HepG2 (cell line): ENCODE measurements at places on chromosomes 7 and 10.
A peak's percentile ranks its signal among the peaks of the same experiment; 100 is the strongest.

GRCh38 chr10:132411561-132412253 lies 14.7 kb downstream of the PWWP2B start:
- no peak for DNase-seq

DNA sequence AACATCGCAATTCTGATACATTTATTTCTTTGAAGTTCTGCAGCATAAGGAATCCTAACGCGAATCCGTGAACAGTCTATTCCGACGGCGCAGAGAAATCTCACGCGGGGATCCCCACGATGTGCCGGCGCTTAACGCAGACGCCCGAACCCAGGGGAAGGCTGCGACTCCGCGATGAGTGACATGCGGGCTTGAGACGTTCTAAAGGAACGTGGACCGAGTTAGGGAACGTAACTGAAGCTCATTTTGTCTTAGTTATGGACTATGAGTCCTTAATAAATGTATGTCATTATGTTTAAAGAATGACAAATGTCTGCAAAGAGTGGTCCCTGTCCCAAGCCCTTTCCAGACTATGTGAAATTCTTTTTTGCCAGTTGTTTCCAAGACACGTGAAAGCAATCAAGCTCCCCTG lies 995 bp upstream of the PARD3 start:
- DNase-seq = no peak

- DNase-seq = no peak
These were observed 10.2 kb downstream of the GPNMB start for GRCh38 chr7:23256731-23257130.

GRCh38 chr10:77311186-77311585 lies 326.4 kb downstream of the KCNMA1 start:
- no peak for DNase-seq

DNA sequence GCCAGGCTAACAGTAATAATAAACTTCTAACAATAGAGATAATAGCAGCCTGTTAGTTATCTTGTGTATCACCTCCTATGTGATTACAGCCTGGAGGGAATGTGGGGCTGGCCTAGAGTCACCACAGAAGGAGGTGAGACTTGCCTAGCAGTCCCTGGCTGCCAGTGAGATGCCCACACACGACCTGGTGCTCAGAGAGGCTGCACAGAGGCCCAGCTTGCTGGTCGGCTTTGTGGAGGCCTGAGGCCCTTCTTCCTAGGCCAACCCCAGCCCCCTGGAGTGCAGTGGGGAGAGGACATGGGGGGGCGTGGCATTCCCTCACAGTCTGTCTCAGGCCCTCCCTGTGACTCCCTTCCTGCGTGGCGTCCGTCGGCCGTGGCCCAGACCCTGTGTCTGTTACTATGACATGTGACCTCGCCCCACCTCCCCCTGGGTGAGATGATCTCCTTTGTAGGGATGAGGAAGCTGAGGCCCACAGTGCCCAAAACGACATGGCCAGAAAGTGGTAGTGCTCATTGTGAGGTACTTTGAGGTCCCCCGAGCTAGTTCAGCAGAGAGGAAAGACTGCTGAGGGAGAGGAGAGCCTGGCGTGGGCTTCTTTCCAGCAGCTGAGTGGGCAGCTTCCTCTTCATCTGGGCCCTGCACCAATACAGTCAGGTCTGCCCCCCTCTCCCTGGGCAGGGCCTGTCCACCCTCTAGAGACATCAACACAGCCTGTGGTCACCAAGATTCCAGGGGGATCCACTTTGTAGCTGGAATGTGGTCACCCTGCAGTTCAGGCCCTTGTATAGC lies 29.7 kb downstream of the UNC5B start:
- no peak for DNase-seq

GRCh38 chr10:91162495-91163268 lies 57.8 kb upstream of the PCGF5 start:
- peak; percentile 46 for DNase-seq

GRCh38 chr7:30755384-30756154 lies 3.6 kb downstream of the INMT start:
- no peak for DNase-seq

DNA sequence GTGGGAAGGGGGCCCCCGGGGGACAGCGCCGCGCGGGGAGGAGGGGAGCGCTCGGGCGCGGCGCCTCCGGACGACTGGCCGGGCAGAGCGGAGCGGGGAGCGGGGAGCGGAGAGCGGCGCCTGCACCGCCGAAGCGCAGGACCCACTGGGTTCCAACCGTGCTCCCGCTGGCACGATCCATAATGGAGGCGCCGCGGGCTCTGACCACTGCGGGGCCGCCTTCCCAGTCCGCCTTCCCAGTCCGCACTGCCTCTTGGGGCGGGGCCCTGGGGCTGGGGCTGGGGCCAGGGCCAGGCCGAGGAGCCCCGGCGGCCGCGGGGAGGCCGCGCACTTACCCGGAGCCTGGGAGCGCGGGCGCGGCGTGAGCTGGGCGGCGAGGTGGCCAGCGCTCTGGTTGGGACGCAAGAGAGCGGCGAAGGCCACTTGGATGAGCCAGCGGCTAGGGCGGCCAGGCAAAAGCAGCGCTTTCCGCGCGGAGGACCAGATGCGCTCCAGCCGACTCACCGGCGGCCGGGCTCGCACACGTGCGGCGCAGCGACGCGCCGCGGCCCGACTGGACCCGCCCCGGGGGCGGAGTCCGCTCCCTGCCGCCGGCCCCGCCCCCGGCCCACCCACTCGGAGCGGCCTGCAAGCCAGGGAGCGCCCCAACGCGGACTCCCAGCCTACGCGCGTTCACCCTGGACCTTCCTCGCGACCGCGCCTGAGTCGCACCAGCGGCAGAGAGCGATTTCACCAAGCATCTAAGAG lies at the start of gene PUS7:
Gene PUS7 (minus strand): TSS at position 555 of the 747 bp plus-strand sequence. CDS start 13,759 bp downstream, outside the sequence.
- peak; percentile 76 for DNase-seq

- DNase-seq = no peak
These were observed 34.8 kb upstream of the TNPO3 start for GRCh38 chr7:129089521-129090212.

- DNase-seq = no peak
These were observed 112.1 kb downstream of the AKR1D1 start for GRCh38 chr7:138188290-138188858.

DNA sequence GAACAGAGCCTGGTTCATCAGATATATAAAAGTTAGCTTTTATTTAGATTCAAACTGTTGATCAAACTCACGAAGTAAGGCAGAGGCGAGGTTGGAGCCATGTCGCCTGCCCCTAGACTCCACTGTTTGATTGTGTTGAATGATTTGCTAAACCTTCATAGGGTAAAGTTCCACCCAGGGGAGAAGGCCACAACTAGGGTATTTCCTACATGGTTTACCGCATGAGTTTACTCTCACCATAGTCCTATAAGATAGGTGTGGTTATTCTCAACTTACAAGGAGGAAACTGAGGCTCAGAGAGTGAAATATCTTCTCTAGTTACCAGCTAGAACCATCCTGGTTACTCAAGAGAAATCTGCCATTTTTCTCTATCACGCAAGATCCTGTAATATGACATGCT lies 31.8 kb downstream of the ARHGAP22 start:
- DNase-seq = no peak

DNA sequence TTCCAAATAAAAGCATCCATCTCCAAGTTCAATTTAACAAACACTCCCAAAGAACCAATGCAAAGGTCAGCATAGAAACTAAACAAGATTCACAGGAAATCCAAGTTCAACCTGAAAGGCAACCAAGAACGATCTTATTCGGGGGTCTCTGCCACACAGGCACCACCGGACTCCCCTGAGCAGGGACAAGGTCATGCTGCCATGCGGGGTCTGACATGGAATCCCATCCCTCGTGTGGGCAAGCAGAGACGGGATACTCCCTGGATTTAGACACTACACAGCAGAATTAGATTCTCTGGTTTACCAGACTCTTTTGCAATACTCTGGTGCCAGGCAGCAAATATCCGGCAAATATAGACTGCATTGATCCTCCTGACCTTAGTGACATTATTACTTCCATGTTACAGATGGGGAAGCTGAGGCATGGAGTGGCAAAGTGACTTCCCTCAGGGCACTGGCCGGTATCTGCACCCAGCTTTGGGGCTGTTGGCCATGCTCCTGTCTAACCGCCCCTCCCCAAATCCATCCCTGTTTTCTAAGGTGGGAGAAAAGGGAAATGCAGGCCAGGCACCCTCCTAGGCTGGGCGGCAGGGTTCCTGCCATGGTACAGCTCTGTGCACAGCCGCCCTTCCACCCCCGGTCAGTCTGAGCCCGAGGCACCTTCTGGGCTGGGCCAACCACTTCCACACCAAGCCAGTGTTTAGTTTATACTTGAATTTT lies 111.8 kb downstream of the VIPR2 start:
- no peak for DNase-seq

DNA sequence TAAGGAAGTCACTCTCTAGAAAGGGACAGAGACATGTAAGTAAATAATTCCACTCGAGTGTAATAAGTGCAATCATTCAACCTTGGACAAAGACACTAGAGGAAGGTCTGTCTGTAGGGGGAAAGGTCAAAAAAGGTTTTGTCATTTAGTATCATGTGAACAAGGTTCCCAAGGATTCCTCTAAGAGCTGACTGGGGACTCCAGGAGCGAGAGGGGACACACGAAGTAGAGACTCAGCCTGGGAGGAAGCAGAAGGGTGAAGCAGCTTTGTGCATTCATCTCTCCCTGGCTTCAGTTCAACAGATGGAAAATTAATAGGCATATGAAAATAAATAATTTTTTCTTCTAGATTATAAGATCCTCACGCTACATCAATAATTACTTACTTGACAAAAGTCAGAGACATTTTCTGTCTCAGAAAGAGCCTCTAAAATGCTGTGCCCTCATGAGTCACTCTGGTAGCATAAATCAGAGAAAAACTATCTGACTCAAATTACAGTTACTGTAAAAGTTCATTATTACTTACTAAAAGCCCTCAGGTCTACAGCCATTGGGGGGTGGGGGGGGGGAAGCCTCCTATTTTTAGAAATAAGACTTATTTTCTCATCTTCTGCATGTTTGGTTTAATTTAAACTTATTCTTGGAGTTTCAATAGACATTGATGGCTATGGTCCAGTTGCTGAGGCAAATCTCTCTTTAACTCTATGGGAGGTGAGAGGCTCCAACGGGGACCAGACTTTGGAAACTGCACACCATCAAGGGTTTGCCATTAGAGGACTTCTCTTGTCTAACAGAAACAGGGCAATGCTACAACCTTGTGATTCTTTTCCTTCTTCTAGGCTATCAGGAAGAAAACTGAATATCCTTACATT lies 275.1 kb upstream of the KLF14 start:
- no peak for DNase-seq

DNA sequence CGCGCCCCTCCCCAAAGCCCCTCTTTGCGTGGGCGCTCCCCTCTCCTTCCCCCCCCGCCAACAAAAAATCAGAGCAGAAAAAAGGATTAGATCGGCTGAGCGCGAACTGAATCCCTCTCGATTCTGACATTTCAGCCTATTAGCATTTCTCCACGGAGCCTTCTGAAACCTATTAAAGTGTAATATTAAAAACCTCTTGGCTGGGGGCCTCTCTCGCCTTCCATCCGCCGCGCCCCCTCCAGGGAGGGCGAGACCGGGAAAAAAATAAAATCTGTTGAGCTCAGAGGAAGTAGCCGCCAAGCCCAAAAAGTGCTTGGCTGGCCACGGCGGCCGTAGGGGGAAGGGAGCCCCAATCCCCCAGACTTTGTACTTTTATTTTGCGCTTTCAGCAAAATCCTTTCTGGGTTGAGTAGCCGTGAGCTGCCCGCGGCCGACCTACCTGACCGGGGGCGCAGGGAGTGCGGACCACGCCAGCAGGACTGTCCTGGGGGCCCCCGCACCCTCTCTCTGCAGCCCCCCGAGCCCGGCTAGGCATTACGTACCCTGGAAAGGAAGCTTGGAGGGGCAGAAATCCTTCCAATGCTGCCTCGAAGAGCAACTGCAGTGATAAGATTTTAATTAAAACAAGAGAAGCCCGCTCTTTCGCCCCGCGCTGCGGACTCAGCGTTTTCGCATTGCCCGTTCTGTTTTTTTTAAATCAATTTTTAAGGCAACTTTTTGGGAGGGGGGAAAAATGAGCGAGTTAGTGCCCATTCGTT lies 1.3 kb upstream of the TNRC18 start:
- DNase-seq = peak; percentile 70

DNA sequence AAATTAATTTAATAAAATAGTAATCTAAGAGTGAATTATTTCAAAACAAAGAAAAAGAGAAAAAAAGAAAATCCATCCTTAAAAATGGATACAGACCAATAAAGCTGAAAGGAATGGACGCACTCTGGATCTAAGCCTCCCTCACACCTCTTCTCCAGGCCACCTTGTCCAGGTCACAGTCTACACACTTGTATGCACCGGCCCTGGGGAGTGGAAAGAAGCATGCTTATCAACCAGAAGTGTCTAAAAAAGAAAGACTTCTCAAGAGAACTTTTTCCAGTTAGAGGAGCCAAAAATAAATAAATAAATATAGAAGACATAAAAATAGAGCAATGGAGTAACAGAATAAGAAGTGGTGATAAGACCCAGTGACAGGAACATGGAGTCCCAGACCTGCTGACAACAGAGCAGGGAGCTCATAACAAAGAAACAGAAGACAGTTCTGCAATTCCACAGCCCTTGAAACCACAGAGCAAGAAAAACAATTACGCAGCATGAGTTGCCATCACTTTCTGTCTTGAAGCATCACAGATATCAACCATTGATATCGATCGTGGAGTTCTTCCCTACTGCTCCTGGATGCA lies 311.7 kb upstream of the NFE2L3 start:
- DNase-seq = no peak
